Activated CD8-positive, alpha-beta memory T cell treated with anti-CD3 and anti-CD28 coated beads, Interleukin-2, amount 50 U/mL, for 4 hours (primary cell): ENCODE measurements at places on chromosomes 16 and 17.

DNA sequence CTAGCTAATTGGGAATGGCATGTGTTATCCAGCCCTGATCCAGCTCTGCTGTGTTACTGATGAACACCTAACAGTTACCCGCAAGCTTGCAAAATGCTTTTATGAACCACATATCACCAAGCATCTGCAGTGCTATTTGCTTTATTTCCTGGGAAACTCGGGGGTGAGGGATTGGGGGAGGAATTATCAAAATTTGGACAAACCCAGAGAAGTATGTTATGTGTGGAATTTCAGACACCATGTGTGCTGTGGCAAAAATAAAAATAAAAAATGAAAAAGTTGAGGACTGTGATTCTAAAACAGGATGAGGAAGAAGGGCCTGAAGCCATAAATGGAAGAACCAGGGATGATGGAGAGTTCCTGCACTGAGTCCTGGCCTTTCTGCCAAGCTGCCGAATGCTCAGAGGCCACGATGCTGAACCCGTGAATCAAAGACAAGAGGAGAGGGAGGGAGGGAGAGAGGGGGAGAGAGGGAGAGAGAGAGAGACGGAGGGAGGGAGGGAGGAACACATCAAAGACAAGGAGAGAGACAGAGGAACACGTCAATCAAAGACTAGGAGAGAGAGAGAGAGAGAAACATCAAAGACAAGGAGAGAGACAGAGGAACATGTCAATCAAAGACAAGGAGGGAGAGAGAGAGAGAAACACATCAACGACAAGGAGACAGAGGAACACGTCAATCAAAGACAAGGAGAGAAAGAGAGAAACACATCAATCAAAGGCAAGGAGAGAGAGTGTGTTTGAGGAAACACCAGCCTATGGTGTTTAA is 89.8 kb downstream of the MRM3 start:
- DNase-seq, result no peak

- no peak for DNase-seq
These were observed 3.1 kb downstream of the MAPK7 start for GRCh38 chr17:19381361-19381740.

GRCh38 chr17:46121165-46121764 is 72.0 kb downstream of the KANSL1 start:
- DNase-seq, result no peak

GRCh38 chr16:1884889-1885288 is 12.9 kb upstream of the MEIOB start:
- no peak for DNase-seq

GRCh38 chr17:13038931-13039665 is 21.3 kb upstream of the ELAC2 start:
- no peak for DNase-seq

GRCh38 chr17:44187131-44187899 is 543 bp downstream of the TMUB2 start:
- no peak for DNase-seq

- DNase-seq, result no peak
These were observed 126.6 kb upstream of the SDK2 start for GRCh38 chr17:73770849-73771229.

DNA sequence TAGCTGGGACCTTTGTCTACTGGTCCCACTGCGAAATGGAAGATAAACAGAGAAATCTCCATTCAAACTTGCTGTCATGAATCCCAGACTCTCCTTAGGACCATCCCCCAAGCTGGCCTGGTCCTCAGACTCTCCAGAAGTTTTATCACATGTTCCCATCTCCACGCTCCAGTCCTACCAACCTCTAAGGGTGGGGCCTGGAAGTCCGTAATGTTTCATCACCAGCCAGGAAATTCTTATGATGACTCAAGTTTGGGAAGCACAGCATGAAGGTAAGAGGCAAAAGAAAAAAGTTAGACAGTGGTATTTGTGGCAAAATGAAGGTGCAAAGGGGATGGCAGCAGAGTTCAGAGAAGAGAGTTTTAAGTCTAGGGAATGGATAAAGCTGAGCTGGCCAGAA is 52.7 kb downstream of the ZNF18 start:
- DNase-seq, result no peak
